ENCODE measurements at places on chromosomes 13 and 19.

DNA sequence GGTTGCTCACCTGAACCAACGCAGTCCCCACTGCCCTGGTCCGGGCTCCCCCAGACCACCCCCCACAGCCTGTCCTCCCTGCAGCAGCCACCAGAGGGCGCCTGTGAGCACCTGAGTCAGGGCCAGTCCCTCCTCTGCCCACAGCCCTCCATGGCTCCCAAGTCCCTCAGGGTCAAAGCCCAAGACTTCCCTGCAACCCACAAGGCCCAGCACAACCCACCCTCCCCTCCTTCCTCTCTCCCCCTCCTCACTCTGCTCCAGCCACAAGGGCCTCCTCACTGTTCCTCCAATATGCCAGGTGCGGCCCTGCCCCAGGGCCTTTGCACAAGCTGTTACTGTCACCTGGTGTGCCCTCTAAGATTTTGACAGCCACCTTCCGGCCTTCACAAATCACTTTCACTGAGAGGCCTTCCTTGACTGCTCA lies 10.9 kb downstream of the GNA15 start:
- no peak for DNase-seq

DNA sequence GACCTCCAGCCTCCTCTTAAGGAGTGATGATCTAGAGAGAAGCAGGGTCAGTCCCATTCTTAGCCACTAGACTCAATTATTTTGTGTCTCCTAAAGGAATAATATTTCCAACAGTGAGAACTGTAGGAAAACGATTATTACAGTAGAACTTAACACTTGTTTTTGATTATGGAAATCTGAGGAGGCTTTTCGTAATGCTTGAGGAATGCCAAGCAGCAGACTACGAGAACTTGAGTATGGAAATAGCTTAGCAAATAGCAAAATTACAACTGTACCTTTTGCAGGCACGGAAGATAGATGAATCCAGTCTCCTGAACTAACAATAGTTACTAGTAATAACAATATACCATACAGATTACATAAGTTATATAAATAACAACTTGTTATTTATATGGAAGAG lies 12.2 kb downstream of the BRD4 start:
- DNase-seq, result no peak

DNA sequence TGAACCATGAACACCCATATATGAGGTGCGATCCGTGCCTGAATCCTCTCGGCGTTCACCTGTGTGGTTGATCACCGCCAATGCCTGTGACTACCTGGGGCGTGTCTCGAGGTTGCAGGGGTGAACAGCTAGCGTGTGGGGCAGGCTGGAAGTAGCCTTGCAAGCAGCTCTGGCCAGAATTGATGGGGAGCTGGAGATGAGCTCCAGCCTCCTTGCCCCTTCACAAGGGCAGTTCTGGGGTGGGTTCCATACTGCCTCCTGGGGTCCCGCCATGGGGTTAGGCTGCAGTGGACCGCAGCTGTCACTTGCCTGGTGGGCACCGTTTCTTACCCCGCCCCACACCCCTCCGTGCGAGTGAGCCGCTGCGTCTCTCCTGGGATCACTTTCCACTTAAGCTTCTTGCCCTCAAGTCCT lies 154.5 kb upstream of the SOX1 start:
- DNase-seq, result no peak

GRCh38 chr13:57633950-57634838 lies 2.6 kb downstream of the PCDH17 start:
- no peak for DNase-seq

DNA sequence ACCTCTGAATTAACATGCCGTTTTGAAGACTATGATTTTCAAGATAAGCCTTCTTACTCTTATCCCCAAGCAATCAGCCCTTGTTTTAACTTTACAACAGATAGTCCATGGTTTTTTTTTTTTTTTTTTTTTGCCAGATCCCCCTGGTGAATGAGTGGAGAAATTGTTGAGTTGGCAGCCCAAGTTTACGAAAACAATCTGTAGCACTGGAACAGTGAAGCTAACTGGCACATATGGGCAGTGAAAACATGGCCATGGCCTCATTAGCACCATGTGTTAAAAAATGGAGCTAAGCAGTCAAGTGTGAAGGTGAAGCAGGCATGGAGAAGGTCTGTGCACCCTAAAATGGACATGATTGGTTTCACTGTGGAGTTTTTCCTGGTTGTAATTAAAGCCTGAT lies 812.1 kb upstream of the MIR17HG start:
- DNase-seq, result no peak

- DNase-seq, result peak; percentile 79
Measured at GRCh38 chr13:31073859-31074718, 87.6 kb downstream of the HSPH1 start.

DNA sequence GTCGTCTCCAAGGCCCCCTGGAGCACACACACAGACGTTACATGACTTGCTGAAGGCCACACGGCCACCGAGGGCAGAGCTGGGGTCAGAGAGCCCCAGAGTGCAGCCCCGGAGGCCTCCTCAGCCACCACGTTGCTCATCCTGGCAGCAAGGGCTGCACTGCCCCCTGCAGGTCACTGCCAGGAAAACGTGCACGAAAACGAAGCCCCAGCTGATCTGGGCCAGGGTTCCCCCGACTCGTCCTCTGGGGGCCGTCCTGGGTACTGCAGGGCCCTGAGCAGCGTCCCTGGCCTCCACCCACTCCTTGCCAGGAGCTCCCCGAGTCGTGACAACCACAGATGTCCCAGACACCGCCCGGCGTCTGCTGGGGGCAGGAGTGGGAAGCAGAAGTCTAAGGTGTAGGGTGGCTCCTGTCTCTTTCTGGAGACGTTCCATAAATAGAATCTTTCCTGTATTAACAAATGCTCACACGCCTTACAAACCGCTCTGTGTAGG lies 3.4 kb downstream of the TPGS1 start:
- peak; percentile 88 for DNase-seq

GRCh38 chr13:37929308-37929707 lies 59.7 kb upstream of the TRPC4 start:
- DNase-seq, result no peak

DNA sequence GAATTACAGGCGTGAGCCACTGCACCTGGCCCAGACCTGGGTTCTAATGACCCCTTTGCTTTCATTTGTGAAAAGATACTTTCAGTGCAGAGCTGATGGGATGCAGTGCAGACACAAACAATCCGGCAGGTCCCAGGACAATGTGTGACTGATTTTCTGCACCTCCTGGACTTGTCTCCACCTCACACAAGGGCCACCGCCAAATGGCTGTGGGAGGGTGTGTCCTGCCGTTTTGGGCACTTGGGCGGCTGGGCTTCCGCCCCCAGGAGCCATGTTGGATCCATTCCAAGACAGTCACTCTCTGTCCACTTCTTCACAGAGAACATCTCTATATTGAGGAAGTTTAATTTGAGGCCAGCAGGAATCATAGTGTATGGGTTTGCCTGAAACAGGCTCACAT lies 112.3 kb upstream of the ZNF507 start:
- no peak for DNase-seq

DNA sequence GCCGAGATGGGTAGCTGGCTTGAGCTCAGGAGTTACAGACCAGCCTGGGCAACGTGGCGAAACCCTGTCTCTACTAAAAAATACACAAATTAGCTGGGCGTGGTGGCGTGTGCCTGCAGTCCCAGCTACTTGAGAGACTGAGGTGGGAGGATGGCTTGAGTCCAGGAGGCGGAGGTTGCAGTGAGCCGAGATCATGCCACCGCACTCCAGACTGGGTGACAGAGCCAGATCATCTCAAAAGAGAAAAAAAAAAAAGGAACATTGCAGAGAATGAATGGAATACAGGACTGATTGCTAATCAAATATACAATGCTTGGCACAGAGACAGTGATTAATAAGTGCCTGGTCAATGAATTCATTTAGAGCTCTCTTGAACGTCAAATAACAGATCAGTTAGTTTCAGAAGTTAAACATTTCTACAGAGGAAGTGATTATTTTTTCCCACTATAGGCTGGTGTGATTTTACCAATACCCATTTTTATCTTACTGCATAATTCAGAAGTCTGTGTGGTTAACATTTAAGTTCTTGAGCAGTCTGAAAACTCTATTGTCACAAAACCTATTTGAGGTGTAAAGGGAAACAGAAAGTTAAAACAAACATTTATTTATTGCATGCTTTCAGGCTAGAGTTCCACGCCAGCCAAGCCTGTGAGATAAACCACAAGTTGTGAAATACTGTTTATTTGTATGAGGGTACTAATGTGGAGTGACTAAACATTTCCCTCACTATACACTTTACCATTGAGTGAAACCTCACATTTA lies 7.7 kb upstream of the TBC1D4 start:
- peak; percentile 35 for DNase-seq

DNA sequence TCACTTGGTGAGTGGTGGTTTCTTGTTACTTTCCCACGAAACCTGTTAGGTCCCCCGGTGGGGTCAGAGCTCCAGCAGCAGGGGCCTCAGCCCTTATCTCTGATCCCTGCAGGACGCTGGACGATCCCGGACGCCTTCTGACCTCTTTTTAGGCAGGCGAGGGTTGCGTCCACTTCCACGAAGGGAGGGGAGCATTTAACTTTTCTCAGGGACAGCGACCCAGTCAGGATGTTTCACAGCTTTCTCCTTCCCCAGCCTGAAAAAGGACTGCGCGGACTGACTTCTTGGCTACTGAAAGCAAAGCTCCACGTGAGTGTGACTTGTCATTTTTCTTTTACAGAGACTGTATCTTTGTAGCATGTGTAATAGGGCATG lies 692 bp downstream of the ZNF234 start:
- DNase-seq, result no peak

GRCh38 chr19:30806311-30806710 lies 434.1 kb downstream of the ZNF536 start:
- no peak for DNase-seq

DNA sequence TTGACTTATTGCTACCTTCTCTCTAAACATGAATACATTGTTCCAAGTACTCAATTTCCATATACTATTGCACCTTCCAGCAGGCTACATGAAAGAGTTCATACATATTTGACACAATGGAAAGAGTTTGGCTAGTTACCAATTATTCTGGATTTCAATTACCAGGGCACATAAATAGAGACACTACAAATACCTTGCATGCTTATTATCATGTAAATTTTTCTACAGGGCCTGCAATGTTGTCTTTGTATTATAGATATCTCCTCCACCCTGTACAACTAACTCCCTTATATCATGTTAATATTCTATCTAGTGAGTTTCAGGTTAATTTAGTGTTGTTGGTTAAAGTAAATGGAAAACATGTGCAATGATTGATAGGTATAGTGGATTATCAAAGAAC lies 540.7 kb upstream of the SLITRK5 start:
- DNase-seq, result no peak

DNA sequence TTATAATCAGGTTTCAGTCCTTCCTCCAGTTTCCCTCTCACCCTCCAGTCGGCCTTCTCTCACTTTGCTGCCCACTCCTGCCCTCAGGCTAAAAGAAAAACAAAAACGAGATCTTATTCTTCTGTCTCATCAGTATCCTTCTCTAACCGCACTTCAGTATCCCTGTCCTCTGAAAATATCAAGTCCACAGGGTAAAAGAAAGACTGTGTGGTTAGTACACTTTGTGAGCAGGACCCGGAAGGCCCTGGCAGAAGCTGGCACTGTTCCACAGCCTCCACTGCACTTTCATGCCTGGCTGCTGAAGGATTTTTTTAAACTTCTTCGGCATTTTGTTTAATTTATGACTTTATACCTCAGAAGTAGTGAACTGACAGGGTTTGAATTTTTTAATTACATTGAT lies 51.8 kb downstream of the TM9SF2 start:
- no peak for DNase-seq

DNA sequence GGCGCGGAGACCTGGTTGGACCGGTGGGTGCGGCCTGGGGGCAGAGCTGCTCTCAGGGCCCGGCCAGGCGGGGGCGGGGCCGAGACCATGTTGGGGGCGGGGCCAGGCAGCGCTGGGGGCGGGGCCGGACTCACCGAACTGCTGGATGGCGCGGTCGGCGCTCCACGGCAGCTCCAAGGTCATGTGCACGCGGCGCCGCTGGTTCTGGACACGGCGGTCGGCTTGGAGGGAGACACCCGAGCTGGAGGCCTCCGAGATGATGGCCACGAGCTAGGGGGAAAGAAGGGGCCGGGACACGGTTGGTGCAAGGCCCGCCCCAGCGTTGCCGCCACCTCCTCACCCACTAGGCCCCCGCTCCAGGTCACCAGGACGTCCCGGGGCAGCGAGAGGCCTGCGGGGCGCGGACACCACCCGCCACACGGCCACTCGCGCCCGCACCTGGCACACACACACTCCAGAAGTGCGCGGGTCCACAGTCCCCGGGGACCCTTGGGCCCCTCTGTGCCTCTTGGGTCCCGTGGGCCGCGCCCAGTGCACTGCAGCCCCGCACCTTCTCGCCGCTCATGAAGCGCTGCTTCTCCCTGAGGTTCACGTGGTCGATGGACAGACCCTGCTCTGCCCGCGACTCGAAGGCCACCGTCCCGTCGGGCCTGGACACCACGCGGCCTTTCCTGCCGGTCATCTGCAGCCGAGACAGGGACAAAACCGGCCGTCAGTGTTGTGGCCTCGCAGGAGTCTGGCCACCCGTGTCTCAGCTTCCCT lies 8.7 kb downstream of the GPX4 start:
- no peak for DNase-seq

DNA sequence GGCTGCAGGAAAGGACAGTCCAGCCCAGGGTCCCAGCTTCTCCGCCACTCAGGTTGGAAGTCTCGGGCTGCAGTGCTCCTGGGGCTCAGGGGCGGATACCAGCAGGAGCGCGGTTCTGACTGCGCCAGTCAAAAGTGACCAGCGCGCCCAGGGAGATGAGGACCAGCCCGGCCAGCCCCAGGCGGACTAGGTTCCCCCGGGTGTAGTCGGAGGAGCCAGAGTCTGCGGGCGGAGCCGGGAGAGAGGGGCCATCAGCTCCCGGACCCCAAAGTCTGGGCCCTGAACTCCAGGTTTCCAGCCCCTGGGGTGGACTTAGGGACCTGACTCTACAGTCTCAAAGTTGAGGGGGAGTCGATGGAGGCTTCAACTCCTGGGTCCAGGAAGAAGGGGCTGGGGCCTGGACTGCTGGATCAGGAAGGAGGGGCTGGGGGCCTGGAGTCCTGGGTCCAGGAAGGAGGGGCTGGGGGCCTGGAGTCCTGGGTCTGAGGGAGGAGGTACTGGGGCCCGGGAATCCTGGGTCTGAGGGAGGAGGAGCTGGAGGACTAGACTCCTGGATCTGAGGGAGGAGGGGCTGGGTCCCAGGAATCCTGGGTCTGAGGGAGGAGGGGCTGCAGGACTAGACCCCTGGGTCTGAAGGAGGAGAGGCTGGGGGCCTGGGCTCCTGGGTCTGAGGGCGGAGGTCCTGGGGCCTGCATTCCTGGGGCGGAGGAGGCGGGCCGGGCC lies 5.3 kb downstream of the OSCAR start:
- no peak for DNase-seq
